Esophagus squamous epithelium (tissue), 5 donors: ENCODE measurements at places on chromosomes 6 and 20. TPM values are rescaled to one million over a fixed set of nuclear protein-coding genes. Genes with fewer than 3 reads are reported as not detected.

DNA sequence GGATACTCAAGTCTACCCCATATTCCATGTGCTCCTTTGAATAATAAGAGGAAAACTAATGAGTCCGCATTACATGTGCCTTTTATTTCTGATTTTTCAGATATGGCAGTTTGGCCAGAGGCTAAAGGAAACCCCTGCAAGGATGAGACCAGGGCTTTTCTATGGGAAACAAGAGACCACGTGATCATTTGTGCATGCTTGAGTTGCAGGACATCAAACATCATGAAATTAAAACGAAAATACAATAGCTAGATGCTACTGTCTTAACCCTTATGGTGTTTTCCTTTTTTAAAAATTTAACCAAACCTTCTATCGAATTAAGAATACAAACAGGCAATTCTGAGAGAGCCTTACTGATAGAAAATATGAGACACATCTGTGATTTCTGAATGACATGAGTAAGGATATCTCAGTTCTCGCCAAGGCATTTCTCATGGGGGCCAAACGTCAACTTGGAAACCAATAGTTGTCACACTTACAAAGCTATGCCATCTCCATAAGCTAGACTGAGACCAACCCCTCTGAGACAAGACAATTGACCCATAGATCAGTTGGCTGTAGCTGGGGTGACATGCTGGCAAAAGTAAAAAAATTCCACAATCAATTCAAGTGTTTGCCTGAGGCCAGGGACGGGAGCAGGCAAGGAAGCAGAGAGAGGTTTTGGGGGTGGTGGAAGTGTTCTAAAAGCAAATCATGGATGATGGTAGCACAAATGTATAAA is 52.8 kb downstream of the RIPOR2 start:
- no peak for DNase-seq

The ZNF337 gene
- 18.9 TPM for total RNA-seq

GRCh38 chr6:159169193-159169555 is at the start of gene FNDC1:
FNDC1 (plus strand) TSS chr6:159169400; CDS start chr6:159169597, 197 bp downstream.
- DNase-seq = no peak

The KIAA1755 gene
- total RNA-seq = 0.12 TPM

The MTG2 gene
- 18.4 TPM for total RNA-seq

The SOX18 gene
- 4.5 TPM for total RNA-seq

- no peak for DNase-seq
Measured at GRCh38 chr6:106216527-106216926, 109.0 kb downstream of the ATG5 start.

GRCh38 chr6:167077241-167077932 is 45.5 kb upstream of the CCR6 start:
- no peak for DNase-seq
